ENCODE measurements at places on chromosomes 6 and 20.

- no peak for DNase-seq
Measured at GRCh38 chr6:127972815-127973214, 72.0 kb upstream of the THEMIS start.

- no peak for DNase-seq
Measured at GRCh38 chr6:74834967-74835366, 370.9 kb downstream of the COL12A1 start.

DNA sequence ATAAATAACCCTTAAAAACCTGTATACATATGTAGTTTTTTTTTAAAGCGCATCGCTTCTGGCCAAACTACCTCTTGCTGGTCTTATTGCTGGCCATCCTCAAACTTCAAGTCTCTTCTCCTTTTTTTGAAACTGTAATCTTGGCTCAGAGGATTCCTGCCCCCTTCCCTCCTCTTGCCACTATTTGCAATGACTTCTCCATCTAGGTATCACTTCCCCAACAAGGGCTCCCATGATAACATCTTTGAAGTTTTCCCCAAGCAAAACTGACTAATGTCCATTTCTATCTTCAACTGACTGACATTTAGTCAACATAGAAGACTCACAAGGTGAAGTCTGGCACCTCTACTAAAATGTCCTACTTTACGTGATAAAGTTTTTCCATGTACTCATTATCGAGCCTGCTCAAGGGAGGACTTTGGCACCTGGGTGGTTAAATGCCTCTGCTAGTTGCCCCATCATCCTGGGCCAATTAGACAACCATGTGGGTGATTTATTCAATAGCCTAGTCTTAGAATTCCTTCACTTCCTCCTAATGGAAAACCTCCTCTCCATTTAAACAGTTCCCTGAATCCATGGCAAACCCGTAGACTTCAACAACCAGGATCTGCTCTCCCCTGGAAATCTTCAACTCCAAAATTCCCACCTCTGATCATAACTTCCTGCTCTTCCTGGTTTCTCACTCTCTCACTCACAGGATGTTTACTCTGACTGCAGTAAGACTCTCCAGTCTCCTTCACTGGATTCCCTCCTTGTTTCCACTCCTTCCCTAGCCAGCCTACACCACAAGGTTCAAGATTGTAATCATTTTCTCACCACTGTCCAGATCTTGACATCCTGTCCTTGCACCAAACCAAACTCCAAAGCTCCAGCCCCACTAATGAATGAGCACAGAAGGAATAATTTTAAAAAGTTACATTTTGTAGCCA is 9.4 kb upstream of the PLAGL1 start:
- DNase-seq, result no peak

DNA sequence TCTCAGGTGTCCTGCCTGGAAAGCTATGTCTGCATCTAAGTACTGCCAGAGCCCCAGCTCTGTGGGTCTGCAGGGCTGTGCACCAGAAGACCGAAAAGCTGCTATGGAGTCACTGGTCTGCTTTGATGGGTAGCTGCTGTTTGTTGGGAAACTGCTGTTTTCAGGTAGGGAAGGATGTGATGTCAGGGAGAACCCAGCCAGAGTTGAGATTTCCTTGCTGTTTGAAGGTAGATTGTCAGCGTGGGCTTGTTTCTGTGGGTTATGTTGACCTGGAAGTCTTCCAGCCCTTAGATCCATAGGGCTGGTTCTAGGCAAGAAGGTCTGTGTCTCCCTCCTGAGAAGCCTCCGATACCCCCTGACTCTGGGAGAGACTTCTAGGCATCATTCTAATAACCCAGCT is 12.2 kb upstream of the SHLD1 start:
- DNase-seq, result no peak

GRCh38 chr6:45423824-45424450 is 46.2 kb upstream of the SUPT3H start:
- DNase-seq, result peak; percentile 11

DNA sequence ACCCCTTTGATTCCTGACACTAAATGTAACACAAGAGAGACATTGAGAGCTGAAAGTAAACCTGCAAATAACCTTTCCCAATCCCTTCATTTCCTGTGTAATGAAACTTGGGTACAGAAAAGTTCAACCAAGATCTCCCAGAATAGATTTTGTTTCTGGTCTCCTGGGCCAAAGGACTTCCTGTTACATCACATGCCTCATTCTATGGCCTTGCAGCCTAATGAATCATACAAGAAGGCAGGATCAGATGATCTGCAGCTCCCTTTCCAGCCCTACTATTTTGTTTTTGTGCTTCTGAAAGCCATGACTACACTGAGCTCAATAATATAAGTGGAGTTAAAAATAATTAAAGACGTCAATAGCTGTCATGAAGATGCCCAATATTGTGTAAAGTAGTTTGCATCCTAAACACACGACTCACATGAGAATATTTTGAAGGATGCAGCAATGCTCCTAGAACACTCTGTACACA is 73.4 kb upstream of the NOX3 start:
- DNase-seq, result no peak

DNA sequence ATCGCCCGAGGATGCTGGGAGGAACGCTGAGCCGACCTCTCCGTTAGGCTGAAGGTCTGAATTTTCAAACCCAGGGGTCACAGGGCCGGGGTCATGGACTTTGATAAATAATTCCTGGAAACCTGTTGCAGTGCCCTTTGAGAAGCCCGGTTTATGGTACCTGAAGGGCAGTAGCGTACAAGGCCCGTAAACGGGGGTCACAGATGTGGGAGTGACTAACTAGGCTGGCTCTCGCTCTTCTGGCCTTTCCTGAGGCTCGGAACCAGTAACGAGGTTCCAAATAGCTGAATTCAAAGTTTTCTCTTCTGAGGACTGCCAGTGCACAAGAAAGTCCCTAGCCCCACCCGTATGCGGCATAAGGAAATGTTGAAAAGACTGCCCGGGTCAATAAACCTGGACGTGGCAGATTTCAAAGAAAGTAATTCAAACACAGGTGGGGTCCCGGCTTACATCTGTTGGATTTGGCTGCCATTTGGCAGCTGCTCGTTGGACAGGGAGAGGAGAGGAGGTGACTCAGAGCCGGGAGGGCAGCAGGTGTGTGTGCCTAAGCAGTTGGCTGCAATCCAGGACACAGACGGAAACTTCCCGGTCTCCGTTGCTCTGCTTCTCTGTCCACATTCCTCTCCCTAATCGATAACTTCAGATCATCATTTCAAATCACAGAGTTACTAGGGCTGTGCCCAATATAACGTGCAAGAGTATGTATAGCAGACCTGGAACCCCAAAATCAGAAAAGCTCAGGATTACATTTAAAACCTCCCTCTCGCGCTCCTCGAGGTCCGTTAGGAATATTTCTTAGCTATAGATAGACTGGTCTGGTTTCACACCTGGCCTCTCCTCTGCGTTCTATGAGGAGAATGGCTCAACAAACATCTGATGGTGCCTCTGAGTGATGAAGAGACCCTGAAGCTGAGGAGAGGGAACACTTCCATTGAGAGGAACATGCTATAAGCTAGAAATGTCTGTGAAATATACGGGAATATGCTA is 765 bp upstream of the GMDS start:
- DNase-seq, result peak; percentile 18

DNA sequence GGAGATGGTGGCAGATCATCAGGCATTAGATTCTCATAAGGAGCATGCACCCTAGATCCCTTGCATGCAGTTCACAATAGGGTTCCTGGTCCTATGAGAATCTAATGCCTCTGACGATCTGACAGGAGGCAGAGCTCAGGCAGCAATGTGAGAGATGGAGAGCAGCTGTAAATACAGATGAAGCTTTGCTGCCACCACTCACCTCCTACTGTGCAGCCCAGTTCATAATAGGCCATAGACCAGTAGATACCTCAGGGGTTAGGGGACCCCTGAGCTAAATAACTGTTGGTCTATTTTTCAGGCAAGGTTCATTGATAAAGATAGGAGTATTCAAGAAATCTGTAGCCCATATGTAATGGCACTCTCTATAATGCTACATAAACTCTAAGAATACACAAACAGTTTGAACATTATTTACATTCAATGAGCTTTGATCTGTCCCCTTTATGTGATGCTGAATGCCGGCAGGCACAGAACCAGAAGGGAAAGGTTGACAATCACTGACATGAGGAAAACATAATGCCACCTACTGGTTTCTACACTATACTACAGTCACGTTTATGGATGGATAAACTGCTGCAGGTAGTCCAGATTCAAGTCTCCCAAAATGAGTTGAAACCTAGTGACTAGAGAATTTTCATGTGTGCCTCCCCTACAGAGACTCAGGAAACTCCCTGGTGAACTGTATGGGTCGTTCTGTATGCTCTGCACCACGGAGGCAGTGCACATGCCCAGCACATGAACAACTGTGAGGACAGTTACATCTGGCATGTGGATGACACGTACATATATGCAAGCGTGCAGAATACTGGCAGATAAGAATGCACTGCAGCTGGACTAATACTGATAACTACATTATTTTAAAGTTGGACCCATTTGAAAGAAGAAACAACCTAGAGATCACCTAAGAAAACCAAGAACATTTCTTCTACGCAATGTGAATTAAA is 72.0 kb downstream of the DST start:
- DNase-seq, result no peak

DNA sequence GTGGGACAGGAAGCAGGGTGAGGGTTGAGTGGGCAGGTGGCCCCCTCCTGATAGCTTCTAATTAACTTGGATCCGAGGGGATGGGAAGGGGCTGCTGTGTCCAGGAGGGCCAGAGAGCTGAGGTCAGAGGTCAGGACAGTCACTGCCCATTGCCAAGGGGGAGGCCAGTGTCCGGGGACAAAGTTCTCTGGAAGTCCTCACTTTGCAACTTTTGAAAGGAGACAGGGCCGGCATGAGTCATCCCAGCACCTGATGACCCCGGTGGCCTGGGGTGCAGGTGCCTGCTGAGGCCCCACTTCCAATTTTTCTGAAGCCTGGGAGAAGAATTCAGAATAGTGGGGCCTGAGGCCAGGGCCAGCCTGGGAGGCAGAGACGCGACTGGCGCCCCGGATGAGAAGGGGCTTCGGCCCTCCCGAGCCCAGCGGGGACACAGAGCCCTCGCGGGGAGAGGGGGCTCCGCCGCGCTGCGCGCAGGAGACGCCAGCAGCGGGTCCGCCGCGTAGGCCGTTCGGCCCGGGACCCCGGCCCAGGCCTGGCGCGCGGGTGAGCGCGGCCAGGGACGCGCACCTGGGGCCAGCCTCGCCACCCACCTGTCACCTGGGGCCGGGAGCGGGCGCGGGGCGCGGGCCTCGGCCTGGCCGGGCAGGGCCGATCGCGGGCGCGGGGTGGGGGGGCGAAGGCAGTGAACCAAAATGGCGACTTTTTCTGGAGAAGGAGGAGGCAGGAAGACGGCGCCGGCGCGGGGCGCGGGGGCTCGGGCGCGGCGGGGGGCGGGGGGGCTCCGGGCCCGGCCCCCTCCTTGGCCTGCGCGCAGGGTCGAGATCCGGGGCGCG is 586 bp downstream of the ZNF512B start:
- no peak for DNase-seq

DNA sequence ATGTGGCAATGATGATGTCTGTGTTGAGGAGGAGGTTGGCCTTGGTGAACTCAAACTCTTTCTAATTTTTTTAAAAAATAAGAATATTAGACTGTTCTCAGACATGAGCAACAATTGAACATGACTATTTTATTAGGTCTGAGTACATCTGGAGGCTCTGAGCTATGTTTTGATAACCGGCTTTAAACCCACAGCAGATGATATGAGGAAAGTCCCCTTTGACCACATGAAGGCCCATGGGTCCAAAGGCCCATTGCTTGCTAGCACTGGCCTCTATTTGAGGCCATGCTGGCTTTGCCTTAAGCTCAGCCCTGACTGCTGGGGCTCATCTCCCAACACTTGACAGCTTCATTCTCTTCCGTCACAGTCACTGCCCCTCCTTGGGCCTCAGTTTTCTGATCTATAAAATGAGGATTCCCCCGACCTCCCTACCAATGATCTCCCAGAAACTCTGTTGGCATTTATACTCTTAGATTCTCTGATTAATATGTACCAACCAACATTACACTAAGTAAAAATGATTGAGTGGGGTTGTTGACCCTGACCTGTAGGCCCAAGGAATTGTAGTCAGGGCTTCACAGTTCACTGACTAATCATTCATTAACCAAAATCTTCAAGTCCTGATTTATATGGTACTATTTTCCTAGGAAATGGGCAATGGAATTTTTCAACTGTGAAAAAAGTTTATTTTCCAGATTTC is 23.9 kb upstream of the TINAG start:
- DNase-seq, result no peak

DNA sequence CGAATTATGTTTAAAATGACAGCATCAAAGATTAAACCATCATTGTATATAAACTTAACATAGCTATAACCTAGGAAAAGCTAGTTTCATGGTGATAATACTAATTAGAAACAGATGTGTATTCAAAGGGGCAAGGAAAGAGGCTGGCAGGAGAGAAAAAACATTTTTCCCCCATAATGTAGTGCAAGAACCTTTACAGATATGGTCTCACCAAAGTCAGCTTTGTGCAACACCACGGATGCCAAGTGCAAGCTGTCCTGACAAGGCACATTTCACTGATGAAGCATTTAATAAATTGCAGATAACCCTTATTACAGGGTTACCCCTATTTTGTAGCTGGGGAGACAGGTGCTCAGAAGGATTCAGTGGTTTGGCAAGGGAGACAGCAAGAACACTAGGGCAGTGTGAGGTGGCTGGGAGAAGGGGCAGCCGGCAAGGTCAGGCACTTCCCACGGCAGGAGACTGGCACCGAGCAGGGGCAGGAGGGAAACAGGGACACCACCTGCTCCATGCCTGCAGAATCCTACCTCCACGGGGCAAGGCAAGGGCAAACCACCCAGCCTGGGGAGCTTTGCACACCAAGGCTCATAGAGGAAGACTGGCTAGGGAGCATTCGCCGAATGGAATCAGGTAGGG is 6.5 kb downstream of the RPS6KA2 start:
- DNase-seq, result no peak

GRCh38 chr6:3005077-3005476 is 5.4 kb downstream of the NQO2 start:
- no peak for DNase-seq
